ENCODE measurements at places on chromosomes 3 and 15. TPM values are rescaled to one million over a fixed set of nuclear protein-coding genes. Genes with fewer than 3 reads are reported as not detected.

DNAH1 gene
- 1.9 TPM for total RNA-seq

CTXN2 gene
- not detected for total RNA-seq

IL17RE gene
- 1.4 TPM for total RNA-seq

SERPINI1 gene
- 2.7 TPM for total RNA-seq

MTFMT gene
- 30.9 TPM for total RNA-seq

HYAL1 gene
- total RNA-seq = 5.8 TPM

IL17RB gene
- total RNA-seq = under 0.01 TPM

PRR20G gene
- total RNA-seq = not detected

GAP43 gene
- not detected for total RNA-seq

CA12 gene
- 211 TPM for total RNA-seq

RTP3 gene
- not detected for total RNA-seq

ATP10A gene
- 1.00 TPM for total RNA-seq
